ENCODE measurements at places on chromosomes 6 and 20.

DNA sequence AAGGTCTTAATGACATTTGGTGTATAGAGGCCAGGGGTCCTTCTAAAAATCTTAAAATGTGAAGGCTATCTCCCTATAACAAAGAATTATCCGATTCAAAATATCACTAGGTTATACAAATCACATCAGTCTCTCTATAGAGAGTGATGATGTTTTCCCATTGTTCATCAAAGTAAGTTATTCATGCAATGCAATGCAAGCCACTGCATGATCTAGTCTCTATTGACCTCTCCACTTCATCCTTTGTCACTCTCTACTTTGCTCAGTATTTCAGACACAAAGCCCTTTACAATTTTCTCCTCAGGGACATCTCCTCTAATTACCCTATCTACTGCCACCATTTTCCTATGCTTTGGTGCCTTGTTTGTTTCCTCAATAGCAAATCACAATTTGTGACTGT is 628.0 kb downstream of the HTR1B start:
- DNase-seq, result no peak

DNA sequence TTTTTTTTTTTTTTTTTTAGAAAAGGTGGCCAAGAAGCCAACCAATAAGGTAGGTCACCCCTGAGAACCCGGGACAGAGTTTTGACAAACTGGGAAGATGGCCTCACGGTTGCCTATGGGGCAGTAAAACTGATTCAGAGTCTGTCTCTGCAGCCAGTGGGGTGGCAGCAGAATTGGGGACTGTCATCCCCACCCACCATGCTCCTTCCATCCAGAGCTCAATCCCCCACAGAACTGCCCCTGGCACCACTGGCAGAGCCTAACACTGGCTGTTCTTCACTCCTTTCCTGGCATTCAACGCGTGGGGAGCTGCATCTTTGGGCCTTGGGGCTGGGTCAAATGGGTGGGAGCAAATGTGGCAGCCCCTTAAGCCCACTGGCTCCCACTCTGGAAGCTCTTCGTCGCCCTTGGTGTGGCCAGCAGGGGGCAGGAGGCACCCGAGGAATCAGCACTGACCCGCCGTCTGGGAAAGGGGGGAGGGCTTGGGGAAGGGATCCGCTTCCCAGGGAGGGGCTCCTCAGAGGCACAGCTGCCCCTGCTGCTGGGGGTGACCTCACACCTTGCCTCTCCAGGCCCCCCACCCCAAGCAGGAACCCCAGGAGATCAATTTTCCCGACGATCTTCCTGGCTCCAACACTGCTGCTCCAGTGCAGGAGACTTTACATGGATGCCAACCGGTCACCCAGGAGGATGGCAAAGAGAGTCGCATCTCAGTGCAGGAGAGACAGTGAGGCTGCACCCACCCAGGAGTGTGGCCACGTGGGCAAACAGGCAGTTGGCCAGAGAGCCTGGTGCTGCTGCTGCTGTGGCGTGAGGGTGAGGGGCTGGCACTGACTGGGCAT is 10.4 kb downstream of the CD40 start:
- no peak for DNase-seq

GRCh38 chr6:170291271-170292110 is 613 bp upstream of the DLL1 start:
- DNase-seq, result peak; percentile 87

DNA sequence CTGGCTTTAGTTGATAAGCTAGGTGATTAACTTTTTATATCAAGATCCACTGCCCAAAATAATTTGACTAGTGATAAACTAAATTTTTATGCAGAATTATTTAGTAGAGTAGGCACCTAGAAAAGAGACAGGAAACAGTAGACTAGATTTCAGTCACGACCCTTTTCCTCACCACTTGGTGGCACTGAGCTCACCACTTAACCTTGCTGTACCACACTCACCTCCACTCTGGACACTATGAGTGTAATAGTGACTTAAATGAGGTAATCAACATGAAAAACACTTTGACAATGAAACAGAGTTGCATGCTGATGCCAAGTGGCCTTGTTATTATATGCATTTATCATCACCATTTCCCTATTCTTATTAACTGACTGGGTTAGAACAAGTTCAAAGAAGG is 730.4 kb downstream of the KIF16B start:
- no peak for DNase-seq

- no peak for DNase-seq
These were observed 9.1 kb downstream of the NEDD9 start for GRCh38 chr6:11223286-11223864.

DNA sequence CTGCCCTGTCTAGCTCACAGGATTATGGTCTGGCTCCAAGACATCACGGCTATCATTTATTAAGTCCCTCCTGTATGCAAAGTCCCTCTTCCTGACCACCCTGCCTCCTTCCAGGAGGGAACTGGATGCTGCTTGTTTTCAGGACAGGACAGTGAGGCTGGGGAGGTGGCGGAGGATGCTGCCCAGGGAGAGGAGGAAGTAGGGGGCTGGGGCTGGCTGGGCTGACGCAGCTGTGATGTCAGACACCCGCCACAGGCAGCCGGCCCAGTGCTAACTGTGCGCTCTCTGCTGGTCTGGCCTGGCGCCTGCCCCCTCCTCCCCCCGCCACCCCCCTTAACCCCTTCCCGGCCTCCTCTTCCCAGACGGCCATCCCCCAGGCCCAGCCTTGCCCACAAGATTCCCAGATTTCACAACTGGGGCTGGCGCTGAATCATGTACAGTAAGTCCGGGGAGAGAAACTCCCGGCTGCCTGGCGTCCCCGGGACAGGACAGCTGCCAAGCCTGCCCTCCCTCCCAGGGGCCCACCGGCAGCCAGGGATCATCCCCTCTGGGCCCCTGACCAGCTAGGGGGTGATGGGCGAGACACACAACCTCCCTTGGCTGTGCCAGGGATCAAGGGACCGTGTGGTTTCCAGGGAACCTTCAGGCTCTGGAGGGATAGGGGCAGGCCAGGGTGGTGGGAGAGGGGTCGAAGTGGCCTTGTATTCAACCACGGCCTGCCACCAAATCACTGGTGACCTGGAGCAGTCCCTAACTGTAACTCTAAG is 118.1 kb downstream of the CEBPB start:
- DNase-seq, result peak; percentile 84

DNA sequence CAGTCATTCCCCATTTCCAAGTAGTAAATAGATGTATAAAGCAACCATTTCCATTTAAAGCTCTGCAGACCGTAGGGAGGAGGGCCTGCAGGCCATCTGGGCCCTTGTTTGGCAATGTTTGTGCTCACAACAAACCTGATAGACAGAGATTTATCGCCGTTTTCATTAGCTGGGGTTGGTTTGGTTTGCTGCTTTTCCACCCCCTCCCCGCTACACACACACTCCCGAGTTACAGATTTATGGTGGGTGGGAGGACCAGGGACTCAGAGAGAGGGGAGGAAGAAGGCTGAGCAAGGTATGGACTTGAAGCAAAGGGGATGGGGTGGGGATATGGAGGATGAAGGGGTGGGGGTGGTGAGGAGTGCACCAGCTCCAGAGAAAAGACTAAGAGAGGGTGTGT is 36.6 kb upstream of the FOXP4 start:
- DNase-seq, result no peak

DNA sequence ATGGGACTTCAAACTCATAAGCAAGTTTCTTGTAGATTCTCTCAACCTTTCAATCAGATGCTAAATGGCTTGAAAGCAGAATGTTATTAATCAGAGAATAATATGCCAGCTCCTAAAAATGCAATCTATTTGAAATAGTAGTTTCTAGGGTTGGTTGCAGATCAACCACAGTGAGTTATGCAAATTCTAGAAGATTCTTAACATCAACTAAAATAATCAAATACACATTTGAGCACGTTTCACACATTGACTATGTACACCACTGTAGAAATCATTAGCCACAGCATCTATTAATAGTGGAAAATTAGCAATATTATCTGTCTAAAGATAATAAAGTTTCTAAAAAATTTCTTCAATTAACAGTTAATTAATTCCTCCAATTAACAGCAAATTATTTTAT is 141.9 kb upstream of the GJE1 start:
- no peak for DNase-seq

GRCh38 chr6:44642349-44642748 is 254.8 kb downstream of the CDC5L start:
- no peak for DNase-seq

GRCh38 chr6:149247385-149247763 is 70.1 kb upstream of the TAB2 start:
- DNase-seq, result no peak

DNA sequence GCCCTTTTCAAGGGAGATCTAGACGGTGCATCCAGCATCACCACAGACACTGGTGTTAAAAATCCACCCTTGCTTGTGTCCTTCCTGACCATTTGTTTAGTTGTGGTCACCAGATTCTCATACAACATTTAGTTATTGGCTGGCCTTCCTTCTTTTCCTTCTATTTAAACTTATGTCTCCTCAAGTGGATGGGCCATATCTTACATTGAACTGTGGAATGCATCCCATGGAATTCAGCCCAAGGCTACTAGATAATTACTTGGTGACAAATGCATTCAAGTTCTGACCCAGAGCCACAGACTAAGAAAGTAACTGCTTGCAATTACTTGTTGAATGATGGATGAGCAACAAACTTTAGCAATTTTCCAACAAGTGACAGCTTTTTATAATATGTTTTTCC is 198.9 kb upstream of the SSTR4 start:
- DNase-seq, result no peak

- no peak for DNase-seq
These were observed 22.4 kb downstream of the JAG1 start for GRCh38 chr20:10651227-10651990.

DNA sequence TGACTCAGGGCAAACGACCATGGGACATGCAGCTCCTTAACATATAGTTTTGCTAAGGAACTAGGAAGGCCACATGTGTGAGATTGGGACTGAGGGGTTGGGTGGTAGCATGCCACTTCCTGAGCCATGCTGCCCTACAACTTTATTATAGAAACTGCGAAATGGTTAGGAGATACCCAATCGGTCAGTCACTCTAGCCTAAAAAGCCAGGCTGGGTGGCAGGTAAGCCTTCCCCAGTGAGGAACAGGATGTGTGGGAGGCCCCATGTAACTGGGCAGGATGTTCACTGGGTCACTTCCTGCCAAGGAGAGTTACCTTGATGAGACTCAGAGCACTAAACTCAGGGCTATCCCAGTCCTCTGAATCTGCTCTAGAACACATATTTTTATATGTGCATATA is 123.5 kb downstream of the MAP3K7 start:
- no peak for DNase-seq

DNA sequence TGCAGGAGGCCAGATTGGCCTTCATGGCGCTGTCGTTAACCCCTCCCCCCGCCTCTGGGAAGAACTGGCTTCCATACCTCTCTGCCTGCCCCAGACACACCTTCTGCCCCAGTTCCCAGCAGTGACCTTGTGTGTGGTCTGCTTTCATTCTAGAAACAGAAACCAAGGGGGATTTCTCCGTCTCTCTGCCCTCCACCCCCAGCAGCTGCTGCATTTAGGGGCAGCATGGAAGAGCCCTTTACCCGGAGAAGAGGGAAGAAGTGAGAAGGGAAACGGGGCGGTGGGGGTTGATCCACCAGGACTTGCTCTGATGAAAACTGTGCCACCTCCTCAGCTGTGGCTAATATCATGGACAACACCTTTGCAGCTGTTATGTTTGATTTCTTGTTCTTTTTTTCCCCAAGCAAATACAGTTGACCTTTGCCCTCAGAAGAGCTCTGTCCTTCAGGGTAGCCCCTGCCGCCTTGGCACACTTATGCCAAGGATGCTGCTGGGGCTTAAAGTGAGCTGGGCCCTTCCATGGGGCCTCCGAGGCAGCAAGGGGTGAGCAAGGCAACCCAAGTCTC is 6.1 kb downstream of the GLP1R start:
- no peak for DNase-seq

DNA sequence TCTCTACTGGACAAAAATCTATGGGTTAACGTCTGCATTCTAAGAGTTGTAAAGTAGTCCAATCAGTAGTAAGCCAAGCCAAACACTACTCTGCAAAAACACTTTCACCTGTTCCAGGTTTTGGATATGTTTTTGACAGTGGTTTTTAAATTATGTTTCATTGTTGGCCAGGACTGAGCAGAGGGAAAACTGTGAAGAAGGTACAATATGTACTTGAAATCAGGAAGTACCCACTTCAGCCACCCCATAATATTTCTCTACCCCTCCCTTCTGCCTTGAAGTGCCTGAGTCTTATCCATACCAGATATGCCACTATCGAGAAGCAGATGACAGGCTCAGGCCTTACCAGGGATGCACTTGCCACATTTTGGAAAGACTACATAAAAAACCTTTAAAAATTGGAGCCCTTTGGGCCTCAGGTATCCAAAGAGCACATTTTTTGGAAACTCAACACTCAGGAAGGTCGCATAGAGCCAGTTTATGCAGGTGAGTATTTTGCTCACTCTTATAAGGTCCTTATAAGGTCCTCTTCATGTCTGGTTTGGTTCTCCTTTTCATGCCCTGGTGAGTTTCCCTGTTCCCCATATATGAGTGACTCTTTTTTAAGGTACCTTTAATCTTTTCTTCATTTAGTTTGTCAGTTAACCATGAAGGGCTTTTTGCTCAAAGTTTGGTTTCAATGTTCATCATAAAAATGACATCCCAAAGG is 859.3 kb upstream of the FLRT3 start:
- DNase-seq, result peak; percentile 6

GRCh38 chr20:53337390-53338101 is 256.1 kb downstream of the ZNF217 start:
- DNase-seq, result no peak

- no peak for DNase-seq
These were observed 62.3 kb upstream of the NKX2-2 start for GRCh38 chr20:21575981-21576740.

GRCh38 chr6:139528471-139528870 is 154.0 kb upstream of the CITED2 start:
- no peak for DNase-seq

GRCh38 chr6:68973066-68973465 is 338.0 kb downstream of the ADGRB3 start:
- no peak for DNase-seq

- no peak for DNase-seq
These were observed 148.3 kb upstream of the NRSN1 start for GRCh38 chr6:23977706-23978105.

DNA sequence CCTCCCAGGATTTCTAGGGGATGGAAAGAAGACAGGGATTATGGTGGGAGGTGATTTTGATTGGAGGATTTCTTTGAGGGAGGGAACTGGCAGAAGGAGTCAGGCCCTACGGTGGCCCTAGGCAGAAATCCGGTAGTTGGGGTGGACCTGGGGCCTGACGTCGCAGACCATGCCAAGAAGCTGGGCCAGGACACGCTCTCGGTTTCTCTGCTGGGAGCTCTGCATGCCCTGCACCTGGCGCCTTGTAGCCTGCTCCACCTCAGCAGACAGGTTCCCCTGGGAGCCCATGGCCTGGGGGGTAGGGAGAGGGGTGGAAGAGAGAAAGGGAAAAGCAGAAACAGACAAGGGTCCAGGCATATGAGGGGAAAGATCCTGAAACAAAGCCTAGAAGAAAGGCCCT is 1.1 kb downstream of the ATP6V1G2 start:
- no peak for DNase-seq

GRCh38 chr6:94362061-94362864 is 942.9 kb upstream of the EPHA7 start:
- no peak for DNase-seq
